GM04504 (cell line): ENCODE measurements at places on chromosomes 1 and 21.

GRCh38 chr1:86502721-86503405, 34.1 kb downstream of the CLCA1 start:
- DNase-seq, result no peak

- peak; percentile 77 for DNase-seq
Observed at GRCh38 chr1:156096640-156097391, 14.6 kb upstream of the MEX3A start.

GRCh38 chr21:46347203-46347550, 23.2 kb downstream of the PCNT start:
- no peak for DNase-seq

DNA sequence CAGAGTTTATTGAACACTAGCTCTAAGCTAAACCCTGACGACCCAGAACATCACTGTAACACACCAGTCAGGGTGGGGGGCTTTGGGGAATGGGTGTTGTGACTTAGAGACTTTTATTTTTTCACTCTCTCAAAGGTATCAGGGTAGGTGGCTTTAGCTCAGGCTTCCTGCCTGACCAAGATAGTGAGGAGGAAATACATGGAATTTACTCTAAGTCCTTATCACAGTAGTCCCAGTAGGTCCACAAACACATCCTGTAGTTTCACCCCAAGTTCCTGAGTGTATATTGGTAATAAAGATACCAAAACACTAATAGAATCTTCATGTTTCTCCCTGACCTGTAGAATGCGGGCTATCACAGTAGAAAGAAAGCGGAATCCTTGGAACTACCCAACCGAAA, 15.1 kb downstream of the GJA5 start:
- no peak for DNase-seq

DNA sequence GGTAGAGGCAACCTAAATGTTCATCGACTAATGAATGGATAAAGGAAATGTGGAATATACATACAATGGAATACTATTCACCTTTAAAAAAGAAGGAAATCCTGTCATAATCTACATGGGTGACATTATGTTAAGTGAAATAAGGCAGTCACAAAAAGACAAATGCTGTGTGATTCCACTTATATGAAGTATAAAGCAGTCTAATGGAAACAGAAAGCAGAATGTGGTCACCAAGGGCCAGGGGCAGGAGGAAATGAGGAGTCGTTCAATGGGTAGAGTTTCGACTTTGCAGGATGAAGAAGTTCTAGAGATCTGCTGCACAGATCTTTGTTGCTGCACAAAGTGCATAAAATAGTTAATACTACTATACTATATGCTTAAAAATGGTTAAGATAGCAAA, 7.8 kb downstream of the DIPK1A start:
- no peak for DNase-seq

- no peak for DNase-seq
Observed at GRCh38 chr21:38083535-38083934, 167.3 kb upstream of the KCNJ6 start.

DNA sequence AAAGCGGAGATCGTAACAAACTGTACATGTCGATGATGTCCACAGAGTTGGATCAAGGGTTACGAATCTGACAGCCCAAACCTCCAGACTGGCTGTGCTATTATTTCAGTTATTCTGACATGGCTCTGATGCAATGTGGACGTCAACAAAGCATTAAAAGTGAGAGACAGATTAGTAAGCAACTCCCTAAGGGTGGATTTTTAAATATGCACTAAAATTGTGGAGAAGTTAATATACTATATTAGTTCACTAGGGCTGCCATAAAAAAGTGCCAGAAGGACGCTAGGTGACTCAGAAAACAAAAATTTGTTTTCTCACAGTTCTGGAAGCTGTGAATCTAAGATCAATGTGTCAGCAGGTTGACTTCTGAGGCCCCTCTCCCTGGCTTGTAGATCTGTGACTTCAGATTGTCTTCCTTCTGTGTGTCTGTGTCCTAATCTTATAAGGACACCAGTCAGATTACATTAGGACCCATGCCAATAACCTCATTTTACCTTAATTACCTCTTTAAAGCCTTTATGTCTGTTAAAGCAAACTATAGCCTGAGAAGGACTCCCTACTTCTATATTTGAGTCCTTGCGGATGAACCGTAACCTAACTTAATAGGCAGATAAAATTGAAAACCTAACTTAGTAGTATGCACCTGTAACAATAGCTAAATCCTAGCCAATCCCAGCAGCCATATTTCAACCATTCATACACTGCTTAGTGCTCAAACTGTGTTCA, 66.0 kb upstream of the BACH1 start:
- DNase-seq, result peak; percentile 63

DNA sequence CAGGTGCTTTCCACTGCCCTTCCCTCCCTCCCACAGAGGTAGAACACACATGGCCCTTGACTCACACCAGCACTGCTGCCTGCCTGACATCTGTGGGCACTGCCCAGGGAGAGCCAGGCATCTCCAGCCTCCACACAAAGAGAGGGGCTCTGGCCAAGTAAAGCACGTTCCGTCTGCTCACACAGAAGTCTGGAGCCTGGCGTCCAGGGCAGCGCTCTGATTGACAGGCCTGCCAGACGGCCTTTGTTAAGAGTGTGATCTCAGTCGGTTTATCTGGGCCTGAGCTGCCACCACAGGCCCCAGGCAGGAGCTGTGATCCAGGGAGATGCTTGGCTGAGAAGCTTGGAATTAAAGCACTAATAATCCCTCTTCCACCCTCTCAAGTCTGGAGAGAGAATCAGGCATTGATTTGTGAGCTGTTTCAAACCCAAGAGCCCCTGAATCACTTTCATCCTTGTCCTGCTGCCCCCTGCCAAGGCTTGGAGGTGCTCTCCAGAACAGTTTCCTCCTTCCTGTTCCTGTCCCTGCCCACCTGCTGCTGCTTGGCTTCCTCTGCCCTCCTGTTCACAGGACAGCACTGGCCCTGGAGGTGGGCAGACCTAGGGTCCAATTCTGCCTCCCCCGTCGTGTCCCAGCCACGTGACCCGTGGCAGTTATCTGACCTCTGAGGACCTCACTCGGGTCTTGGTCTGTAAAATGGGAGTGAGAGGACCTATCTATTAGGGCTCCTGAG, 3.7 kb downstream of the DMRTB1 start:
- no peak for DNase-seq

GRCh38 chr21:39456665-39457064, 4.9 kb downstream of the SH3BGR start:
- no peak for DNase-seq

DNA sequence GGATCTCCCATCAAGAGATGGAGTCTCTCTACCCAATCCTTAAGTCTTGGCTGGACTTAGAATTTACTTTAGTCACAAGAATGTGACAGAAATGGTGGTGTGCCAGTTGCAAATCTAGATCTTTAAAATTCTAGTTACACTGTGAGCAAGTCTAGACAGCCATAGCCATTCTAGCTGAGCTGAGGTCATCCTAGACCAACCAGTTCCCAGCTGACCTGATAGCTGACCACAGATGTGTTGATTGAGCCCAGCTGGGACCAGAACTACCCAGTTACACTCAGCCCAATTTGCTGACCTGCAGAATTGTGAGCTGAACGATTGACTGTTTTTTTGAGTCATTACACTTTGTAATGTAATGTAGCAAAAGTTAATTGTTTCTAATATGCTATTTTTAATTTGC, 251.8 kb downstream of the ADGRL2 start:
- DNase-seq, result no peak

GRCh38 chr1:107953556-107953955, 11.4 kb downstream of the VAV3 start:
- DNase-seq, result no peak

DNA sequence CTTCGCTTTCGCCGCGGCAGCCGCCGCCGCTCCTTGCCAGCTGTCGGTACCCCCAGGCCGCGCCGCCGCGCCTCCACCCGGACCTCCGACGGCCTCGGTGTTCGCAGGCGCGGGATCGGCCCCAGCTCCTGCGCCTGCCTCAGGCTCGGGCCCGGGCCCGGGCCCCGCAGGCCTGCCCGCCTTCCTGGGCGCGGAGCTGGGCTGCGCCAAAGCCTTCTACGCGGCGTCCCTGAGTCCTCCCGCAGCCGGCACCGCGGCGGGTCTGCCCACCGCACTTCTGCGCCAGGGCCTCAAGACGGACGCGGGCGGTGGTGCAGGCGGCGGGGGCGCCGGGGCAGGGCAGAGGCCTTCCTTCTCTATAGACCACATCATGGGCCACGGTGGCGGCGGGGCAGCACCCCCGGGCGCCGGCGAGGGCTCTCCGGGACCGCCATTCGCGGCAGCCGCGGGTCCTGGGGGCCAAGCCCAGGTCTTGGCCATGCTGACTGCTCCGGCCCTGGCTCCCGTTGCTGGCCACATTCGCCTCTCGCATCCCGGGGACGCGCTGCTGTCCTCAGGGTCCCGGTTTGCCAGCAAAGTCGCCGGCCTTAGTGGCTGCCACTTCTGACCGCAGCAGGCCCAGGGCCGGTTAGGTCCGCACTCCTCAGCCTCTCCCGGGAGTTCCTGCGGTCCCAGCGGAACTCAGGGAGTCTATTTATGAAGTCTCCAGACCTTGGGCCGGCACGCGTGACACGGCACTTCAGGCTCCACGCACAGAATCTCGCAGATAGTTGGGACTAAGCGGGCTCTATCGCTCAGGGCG, 1.4 kb downstream of the FOXD2 start:
- DNase-seq, result no peak

DNA sequence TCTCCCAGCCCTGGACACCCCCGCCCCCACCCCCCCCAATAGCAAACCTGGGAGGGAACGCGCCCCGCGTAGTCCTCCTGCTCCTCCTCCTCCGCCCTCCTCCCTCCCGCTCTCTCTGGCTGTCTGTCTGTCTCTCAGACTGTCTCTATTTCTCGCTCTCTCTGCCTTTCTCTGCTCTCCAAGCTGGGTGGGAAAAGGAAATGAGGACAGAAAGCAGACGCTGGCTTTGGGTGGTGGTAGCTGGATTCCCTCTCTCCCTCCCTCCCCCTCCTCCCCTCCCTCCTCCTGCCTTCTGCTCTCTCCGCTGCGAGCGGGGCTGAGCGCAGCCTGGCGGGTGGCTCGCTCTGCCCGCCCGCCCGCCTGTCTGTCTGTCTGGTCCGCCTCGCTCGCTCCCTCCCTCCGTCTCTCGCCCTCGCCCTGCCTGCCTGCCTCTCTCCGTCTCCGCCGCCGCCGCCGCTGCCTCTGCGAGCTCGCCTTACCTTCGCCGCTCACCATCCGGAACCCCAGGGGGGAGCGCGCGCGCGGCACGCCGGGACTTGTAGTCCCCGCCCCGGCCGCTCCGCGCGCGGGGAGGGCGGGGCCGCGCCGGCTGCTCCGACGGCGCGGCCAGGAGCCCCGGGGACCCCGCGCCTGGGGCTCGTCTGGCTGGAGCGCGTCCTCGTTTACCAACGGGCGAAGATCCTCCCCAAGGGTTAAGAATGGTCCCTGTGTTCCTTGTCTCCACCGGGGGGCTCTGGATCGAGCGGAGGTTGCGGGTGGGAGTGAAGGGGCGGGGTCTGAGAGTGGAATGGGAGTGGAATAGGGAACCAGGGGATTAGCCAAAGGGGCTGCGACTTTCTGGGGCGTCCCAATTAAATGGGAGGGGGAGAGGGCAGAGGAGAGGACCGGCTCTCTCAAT, at the start of gene AHDC1:
AHDC1 (minus strand) TSS at position 464 of the 898 bp plus-strand sequence. CDS start 52,029 bp downstream, outside the sequence.
- DNase-seq, result peak; percentile 72

GRCh38 chr21:44380876-44381275, 27.5 kb downstream of the TRPM2 start:
- DNase-seq, result no peak

- peak; percentile 29 for DNase-seq
Observed at GRCh38 chr1:245682638-245683628, 528.1 kb downstream of the KIF26B start.

DNA sequence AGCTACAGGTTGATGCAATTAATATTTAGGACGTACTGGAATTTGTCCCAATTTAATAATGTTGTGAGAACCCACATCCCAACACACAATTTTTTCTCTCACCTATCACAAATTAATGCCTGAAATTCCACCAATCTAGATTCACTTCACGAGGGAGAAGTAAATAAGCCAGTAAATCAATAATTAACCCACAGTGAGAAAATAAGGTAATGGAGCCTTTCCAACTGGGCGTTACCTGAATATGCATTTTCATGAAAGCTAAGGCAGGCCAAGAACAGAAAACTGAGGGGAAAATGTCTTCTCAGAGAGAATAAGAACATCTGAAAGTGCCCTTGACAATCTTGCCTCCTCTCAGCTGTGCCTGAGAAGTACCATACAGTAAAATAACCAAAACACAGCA, 240.8 kb upstream of the NR5A2 start:
- DNase-seq, result no peak

DNA sequence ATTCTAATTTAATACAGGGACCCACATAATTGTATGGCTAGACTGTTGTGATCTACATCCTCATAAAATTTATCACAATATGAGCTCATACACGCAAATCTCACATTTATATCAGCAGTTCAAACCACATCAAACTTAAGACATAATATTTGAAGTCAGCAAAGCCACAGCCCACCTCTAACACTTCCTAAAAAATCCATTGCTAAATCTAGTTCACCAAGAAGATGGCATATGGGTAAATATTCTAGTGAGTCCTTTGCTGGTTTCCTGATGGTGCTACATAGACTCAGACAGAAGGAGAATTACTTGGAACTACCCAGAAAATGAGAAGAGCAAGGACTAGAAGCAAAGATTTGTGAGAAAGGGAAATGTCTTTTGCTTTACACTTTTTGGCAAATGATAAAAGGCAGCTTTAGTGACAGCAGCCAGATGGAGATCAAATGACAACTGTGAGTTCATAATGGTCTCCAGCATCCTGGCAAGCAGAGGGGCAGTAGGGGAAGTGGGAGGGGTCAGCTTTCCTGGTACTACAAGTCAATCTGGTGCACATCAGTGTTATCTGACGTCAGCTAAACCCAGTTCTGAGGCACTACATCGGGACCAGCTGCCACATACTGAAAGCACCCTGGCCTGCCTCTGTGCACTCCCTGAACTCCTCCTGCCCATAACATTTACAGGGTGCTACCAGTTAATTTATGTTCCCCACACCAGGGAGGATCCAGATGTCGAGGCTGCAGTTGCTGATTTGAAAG, 10.6 kb upstream of the GADD45A start:
- peak; percentile 55 for DNase-seq

DNA sequence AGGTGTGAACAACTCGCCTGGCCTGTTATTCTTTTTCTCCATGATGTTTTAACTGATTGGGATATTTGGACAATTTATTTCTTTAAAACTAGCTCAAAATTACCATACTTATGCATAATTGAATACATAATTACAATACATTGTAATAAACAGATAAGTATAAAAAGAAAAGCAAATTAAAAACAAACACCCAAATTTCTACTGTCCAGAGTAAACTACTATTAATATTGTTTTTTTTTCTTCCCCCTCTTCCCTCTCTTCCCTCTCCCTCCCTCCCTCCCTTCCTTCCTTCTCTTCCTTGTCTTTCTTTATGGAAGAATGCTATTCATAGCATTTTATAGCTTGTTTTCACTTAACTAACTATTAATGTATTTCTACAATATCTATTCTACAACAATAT, 117.7 kb upstream of the IVNS1ABP start:
- DNase-seq, result no peak

- DNase-seq, result no peak
Observed at GRCh38 chr1:149923626-149924025, 4.0 kb downstream of the SF3B4 start.
